ENCODE measurements at places on chromosomes 7 and 10. TPM values are rescaled to one million over a fixed set of nuclear protein-coding genes. Genes with fewer than 3 reads are reported as not detected.

Gene ZNF722
- total RNA-seq = not detected

Gene ANKRD26
- 14.6 TPM for total RNA-seq

Gene PRKCQ
- total RNA-seq = 0.64 TPM

Gene SPDYE16
- total RNA-seq = 0.73 TPM

GRCh38 chr7:139853506-139854123 lies 24.6 kb downstream of the TBXAS1 start:
- H3K27me3 ChIP-seq = no peaks in the 10 kb centered on the region
- H3K4me3 ChIP-seq = no peak overlapping the region
- H3K36me3 ChIP-seq = no peaks in the 10 kb centered on the region
- no peak for DNase-seq
- peak overlapping the region; percentile 81 for H3K27ac ChIP-seq

GRCh38 chr7:38936641-38937040 lies 27.6 kb upstream of the VPS41 start:
- DNase-seq = no peak
- H3K27me3 ChIP-seq = no peaks in the 10 kb centered on the region
- H3K27ac ChIP-seq = no peak overlapping the region
- no peaks in the 10 kb centered on the region for H3K4me1 ChIP-seq
- no peaks in the 10 kb centered on the region for H3K36me3 ChIP-seq
- H3K4me3 ChIP-seq = no peak overlapping the region
